Activated CD4-positive, CD25-positive, alpha-beta regulatory T cell (primary cell): ENCODE measurements at places on chromosomes 3 and 15.

DNA sequence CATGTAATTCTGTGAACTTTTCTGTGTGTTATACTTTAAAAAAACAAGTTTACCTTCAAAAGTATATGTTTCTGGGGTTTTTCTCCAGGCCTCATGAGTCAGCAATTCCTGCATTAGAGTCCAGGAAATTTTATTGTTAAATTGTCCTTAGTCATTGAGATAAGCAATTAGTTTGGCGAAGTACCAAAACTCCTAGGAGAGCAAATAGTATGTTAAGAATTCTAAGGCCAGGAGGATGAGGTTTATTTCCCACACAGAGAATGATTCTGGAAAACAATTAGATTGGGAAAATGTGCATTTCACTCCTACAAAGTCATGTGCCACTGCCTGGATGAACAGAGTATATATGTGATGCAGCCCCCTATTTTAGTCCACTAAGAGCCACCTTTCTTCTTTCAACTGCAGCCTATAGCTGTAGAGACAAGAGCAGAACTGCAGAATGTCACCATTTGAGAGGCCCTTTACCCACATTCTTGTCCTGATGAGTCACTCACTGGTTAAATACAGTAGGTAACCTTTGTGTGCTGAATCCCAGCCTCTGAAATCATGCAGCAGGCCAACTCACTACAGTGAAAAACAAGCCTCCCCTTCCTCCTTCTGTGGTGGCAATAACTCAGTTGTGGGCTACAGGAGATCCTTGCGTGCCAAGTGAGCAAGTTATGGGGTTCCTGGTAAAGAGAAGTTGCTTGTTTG, 452.8 kb upstream of the THBS1 start:
- DNase-seq, result no peak

- DNase-seq, result no peak
Observed at GRCh38 chr3:4061783-4062360, 241.3 kb upstream of the SETMAR start.

DNA sequence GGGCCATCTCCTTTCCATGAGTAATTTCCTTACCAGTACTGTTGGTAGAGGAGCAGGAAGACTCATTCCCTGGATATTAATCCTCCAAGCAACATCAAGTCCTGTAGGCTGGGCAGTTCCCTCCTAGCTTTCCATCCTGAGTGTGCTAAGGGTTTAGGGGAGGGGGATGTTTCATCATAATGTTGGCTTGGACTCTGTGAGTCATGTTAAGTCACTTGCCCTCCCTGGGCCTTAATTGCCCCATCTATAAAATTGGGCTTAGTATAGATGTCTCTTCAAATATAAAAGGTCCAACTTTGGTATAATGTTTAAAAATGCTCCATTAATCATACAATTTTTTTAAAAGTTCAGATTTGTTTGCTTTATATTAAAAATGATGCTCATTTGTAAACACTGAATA, 52.7 kb downstream of the TLE3 start:
- no peak for DNase-seq

DNA sequence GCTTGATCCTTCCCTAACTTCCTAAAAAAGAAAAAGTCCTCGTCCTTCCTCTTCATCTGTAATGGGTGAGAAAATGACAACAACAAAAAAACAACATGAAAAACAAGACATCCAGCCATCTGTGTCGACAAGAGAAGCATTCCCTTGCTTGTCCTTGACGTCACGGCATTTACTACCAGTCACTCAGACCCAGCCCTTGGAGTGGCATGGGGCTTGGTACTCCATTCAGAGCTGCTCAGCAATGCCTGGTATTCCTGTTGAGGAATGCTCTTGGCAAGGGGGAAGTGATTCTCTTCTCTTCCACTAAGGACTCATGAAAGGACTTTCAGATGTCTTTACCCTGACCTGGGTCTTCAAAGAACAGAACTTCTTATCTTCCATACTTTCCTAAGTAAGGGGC, 339.7 kb upstream of the RASGRP1 start:
- no peak for DNase-seq

DNA sequence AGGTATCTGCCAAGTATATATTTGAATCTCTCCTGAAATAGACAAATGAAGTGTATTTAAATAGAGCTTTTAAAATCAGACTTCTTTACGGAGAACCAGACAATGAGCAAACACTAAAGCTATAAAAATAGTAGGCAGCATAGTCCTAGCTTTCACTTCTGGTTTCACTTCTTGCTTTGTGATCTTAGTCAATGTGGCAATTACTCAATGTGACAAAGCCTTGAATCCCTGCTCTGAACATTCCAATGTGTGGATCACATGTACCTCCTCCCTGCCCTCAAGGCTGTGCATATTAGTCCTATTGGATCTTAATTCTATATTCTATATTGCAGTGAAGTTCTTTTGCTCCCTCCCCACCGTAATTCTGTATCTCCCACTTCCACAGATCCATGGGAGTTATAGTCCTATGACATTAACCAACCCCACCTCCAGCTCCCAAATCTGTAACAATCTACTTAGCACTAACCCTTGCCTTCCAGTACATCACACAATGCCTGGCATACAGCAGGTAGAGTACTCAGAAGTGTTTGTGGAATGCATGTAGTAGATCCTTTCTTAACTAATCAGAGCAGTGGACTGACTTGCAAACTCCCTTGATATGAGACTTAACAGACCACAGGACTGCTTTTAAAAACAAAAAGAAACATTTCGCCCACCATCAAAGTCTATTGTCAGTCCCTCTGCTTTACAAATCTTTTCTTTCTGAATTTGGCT, 24.3 kb upstream of the CP start:
- DNase-seq, result no peak

- no peak for DNase-seq
Observed at GRCh38 chr3:3618623-3619022, 180.6 kb upstream of the LRRN1 start.

GRCh38 chr15:77251662-77252061, 168.2 kb downstream of the PEAK1 start:
- no peak for DNase-seq

DNA sequence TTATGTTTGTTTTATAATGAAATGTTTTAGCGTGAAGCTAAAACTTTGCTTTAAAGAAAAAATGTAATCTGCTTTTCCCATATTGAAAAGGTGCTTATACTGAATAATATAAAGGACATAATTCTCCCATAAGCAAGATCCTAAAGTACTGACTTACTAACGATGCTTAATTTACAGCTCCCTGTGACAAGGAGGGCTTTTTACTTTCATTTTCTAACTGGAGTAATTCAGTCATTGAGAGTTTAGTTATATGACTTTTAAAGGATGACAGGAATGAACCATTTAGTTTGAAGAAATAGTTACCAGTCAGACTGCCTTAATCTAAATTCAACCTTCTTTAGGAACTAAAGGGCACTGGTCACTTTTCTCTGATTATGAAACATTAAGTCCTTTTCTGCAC, 19.3 kb upstream of the ZPLD1 start:
- no peak for DNase-seq

- no peak for DNase-seq
Observed at GRCh38 chr15:90929246-90930019, 2.9 kb downstream of the HDDC3 start.

DNA sequence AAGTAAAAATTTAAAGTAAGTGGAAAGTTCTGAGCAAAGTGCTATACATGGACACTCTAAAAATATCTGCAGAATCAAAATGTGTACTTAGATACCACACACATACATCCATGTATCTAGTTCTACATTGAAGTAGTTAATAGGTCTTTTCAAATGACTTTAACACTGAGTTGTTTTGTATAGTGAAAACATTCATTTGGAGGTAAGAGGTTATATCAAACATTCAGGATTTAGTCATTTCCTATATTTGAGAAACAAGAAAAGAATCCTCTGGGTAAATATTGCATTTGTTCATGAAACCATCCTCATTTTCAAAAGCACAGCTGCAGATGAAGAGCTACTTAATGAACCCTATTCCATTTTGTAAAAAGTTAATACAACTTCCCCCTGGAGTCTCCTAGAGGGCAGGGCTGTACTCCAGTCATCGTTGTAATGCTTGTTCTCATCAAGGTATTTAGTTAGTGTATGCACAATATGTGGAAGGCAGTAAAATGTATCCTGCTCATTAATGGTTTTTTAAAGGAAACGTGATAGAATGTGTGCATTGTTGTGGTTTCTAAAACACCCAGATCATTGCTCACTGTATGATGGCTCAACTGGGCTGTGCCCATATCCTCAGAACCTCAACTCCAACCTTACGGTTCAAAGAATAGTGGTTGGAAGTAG, 26.2 kb downstream of the ARPP21 start:
- no peak for DNase-seq

GRCh38 chr3:64144241-64144900, 80.9 kb downstream of the PRICKLE2 start:
- no peak for DNase-seq

DNA sequence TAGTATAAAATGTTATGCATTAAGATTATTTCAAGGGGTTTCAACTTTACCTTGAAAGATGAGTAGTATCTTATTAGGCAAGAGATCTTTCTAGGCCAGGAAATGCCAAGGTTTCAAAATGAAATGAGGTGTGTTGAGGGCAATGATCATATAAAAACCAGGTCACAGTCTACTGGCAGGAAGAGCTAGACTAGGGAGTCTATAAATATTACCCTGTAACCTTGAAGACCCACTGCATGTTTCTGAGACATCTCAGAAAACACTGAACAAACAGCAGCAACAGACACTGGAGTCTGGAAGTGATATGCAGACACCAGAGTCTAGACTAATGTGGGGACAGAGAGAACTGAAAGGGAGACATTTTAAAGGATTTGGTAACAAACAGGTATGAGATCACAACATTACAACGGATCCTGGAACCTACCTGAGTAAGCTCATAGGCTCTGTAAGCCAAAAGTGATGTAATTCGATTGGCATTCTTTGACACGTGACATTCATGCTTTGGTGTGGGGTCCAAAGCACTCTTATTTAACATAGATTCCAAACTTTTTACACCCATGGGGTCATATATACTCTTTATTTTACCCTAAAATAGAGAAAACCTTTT, 15.0 kb downstream of the TASOR start:
- DNase-seq, result no peak

GRCh38 chr15:77526595-77527163, 106.0 kb downstream of the HMG20A start:
- no peak for DNase-seq

DNA sequence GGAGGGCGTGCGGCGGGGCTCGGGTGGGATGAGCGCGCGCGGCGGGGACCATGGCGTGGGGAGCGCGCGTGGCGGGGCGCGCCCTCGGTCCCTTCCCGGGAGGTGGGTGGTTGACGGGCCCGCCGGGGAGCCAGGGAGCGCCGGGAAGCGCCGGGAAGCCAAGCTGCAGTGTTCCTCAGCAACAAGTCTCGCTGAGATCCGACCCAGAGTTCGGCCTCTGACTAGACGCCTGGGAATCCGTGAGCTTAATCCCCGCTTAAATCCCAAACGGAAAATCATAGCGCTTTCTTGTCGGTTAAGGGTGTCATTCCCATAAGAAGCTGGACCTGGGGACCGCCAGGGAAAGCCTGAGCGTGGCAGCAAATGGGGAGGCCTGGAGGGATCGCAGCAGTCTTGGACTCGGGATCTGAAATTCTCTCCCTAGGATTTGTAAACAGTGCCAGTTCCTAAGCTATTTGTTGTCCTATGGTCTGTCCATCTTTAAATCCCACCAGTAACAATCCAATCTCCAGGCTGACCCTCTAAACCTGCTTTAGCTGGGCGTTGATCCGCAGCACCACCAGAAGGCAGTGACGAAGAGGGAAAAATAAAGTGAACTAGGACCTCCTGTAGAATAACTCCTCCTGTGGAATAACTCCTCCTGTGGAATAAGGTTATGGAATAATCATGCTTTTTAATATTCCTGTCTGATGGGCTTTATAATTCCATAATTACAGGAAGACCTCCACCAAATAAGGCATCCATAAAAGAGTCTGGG, 570 bp upstream of the NEDD4 start:
- no peak for DNase-seq

DNA sequence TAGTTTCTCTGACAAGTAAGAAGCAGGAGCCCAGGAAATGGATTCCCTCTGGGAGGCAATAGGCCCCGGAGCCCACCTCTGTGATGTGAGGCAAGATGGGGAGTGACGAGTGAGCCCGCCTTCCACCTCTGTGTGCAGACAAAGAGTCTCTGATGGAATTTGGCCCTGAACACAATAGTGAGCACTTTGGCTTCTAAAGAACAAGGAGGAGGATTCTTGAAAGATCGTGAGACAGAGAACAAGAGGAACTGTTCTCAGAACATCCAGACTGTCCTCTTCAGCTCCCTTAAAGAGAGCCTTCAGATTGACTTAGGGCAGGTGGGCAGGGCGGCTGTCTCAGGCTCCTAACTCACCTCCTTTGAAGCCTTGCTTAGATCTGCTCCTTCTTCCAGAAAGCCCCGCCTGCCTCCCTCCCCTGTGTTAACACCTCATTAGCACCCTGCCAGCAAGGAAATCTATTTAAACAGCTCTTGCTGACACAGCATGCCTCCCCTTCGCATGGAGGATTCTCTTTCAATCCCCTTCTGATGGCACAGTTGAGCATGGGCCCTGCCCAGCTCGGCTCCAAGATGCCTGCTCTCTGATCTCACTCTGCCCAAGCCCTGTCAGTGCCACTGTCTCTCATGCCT, 430.3 kb downstream of the NTRK3 start:
- no peak for DNase-seq

GRCh38 chr3:184366619-184367289, 5.2 kb downstream of the POLR2H start:
- DNase-seq, result no peak

GRCh38 chr3:141291559-141292355, 60.1 kb downstream of the PXYLP1 start:
- no peak for DNase-seq

GRCh38 chr3:30954426-30954825, 60.0 kb upstream of the GADL1 start:
- no peak for DNase-seq

- DNase-seq, result no peak
Observed at GRCh38 chr3:126103121-126104027, 19.4 kb upstream of the SLC41A3 start.

DNA sequence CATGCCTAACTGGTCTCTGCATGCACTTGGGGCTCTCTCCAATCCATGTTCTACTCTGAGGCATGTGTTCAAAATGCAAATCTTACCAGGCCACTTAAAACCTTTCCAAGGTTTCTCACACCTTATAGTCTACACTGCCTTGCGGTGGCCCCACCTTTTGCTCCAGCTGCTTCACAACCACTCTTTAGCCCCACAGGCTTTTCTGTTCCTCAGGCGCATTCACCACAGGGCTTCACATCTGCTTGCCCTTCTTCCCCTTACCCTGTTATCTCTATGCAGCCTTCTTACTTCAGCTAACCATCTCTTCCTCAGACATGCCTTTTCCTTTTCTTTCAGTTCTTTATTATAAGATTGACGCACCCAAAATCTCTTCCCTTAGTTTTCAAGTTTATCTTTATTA, 37.8 kb downstream of the MINDY4B start:
- DNase-seq, result no peak
